ENCODE measurements at places on chromosomes 11 and 22.
A peak's percentile ranks its signal among the peaks of the same experiment; 100 is the strongest.

- DNase-seq: no peak
Observed at GRCh38 chr11:91296629-91297028, 928.0 kb upstream of the FAT3 start.

GRCh38 chr22:36331306-36331911 lies 56.4 kb downstream of the MYH9 start:
- DNase-seq: peak; percentile 75

DNA sequence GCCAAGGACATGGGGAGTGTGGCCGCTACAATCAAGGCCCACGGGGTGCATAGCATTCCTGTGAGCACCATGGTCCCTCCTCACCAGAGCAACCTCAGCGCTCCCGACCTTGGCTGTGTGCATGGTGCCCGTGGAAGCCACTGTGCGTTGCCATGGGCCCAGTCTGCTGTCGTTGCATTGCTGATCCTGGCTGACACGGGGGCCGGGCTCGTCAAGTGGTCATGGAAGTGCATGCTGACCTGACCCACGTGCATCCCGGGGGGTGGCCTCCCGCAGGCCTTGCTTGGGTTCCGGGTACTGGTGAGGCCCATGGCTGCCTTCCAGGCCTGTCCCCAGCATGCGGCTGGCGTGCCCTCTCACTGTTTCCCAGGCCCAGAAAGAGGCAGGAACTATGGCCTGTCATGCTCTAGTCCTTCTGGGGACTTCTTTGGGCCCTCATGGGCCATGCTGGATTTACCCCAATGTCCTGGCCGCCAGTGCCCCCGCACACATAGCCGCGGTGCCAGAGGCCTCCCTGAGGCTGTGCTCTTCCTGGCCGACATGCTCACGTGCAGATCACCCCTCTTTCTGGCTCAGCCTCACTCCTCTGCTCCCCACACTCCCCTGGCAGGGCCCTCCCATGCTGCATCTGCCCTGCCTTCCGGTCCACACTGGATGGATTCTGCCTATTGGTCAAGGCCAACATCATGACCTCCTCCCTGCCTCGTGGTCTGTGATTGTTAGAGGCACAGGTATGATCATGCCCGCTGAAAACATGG lies 1258.0 kb downstream of the BRD1 start:
- no peak for DNase-seq

DNA sequence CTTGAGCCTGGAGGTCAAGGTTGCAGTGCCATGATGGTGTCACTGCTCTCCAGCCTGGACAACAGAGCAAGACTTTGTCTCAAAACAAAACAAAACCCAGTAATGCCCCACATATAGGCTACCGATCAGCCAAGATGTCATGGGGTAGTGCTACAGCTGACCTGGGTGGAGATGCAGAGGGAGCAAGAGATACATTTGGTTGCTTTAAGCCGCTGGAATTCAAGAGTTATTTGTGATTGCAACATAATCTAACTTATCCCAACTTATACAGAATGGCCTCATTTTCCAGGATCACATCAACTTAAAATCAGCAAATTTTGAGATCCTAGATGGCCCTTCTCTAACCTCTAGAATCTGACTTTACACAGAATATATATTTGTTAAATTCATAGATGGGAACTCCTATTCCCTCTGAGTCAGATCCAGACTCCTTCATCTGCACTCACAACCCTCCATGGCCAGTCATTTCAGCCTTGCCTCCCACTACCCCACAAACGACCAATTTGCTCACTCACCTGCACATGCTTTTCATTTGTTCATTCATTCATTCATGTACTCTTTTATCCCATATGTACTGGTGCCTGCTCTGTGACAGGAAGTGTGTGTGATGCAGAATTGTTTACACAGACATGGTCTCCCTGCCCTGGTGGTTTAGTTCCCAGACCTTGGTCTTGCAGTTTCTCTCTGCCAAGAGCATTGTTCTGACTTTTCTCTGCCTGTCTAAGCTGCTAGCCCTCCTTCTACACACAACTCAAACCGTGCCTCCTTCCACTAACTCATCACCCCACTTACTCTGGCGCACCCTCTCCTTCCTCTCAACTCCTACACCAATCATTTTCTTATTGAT lies 24.1 kb upstream of the APLNR start:
- no peak for DNase-seq

- no peak for DNase-seq
Observed at GRCh38 chr22:50531962-50532674, 2.3 kb upstream of the TYMP start.

DNA sequence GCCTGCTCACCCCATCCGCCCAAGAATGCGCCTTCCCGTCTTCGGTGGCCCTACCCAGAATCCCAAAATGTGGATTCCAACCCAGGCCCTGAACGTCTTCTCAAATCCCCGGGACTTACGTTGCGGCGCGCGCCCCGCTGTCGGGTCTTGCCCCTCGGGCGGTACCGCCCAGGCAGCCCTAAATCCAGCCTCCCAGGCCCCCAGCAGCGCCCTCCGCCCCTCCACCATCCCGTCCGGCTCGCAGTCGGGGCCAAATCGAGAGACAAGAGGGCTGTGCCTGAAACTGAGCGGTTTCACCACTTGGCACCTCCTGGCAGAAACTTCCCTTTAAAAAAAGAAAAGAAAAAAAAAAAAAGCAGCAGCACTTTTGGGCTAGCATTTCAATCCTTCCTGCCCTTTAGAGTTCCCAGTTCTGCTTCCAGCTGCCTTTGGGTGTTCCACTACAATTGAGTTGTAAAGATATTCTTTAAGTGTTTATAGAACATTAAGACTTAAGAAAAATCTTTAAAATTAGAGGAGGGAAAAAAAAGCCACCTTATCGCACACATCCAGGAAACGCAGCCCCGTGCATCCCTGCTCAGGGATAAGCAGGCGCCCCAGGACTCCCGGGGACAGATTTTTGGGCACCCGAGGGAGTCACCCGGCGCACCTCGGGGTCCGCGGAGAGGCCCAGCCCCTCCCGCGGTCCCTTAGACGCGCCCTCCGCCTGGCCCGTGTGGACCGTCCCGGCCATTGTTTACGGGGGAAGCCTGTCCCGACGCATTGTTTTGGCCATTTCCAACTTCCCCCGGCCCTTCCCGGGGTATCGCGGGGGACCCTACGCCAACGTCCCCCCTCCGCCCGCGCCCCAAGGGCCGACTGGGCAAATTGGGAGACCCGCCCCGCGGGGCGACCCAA lies 57.6 kb downstream of the KCNJ4 start:
- DNase-seq: no peak
